Kidney (tissue), 22 donors: ENCODE measurements at places on chromosomes 2 and 18.

DNA sequence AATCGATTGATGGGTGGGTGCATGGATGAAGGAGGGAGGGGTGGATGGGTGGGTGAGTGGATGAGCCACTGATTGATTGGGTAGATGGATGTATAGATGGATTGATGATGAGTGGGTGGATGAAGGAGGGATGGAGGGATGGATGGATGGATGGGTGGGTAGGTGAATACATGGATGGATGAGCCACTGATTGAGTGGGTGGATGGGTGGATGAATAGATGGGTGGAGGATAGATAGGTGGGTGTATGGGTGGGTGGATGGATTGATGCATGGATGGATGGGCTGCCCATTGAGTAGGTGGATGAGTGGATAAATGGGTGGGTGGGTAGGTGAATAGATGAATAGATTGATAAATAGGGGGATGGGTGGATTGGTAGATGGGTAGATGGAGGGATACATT is 30.9 kb downstream of the MLPH start:
- DNase-seq: no peak
- H3K36me3 ChIP-seq: no peaks in the 10 kb centered on the region
- no peaks in the 10 kb centered on the region for H3K27me3 ChIP-seq
- no peaks in the 10 kb centered on the region for H3K4me1 ChIP-seq

DNA sequence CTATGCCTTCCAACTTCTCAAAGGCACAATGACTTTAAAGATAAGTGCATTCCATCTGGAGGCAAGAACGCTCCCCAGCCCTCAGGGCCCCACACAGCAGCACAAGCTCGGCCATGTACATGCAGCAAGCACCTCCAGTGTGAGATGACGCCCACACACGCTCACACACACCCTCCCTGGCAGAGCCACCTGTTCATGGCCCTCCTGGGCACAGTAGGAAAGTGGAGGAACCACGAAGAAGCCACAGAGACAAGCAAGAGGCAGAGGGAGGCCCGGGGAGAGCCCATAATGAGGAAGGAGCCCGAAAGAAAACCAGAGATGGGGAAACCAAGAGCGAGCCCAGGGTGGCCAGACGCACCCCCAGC is 21.7 kb downstream of the BIN1 start:
- no peak for DNase-seq
- H3K4me1 ChIP-seq: peaks cover 7% of the 10 kb centered on the region
- no peak overlapping the region for H3K4me3 ChIP-seq
- H3K27me3 ChIP-seq: no peaks in the 10 kb centered on the region

GRCh38 chr18:9629709-9630108 is 15.3 kb upstream of the PPP4R1 start:
- H3K4me1 ChIP-seq: peaks cover 6% of the 10 kb centered on the region
- H3K27me3 ChIP-seq: no peaks in the 10 kb centered on the region
- H3K27ac ChIP-seq: no peak overlapping the region
- H3K36me3 ChIP-seq: no peaks in the 10 kb centered on the region
- H3K4me3 ChIP-seq: no peak overlapping the region
- DNase-seq: no peak

DNA sequence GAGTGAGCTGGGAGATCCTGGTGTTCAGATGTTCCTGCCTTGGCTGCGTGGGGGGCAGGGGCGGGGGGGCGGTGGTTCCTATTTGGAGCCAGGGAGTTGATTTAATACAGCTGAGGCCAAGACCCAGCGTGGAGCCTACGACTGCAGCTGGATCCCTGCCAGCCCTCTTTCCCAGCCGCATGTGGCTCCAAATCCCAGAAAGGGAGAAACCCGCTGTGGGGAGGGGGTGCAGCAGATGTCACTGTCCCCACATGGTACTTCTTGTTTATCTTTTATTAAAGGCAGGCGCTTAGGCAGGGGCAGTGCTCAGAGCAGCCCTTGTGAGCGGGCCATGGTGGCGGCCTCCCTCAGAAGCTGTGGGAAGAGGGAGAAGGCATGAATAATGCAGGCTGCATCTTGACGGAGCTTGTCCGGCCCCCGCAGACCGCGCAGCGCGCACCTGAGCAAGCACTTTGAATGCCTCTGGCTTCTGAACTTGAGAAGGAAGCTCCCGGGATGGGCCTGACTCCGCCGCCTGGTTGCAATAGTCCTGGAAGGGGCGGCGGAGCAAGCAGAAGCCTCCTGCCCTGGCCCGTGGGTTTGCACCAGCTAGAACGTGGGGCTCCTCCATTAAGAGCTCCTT is 112.1 kb downstream of the GLI2 start:
- H3K4me3 ChIP-seq: no peak overlapping the region
- H3K27ac ChIP-seq: no peak overlapping the region
- peak; percentile 83 for DNase-seq

DNA sequence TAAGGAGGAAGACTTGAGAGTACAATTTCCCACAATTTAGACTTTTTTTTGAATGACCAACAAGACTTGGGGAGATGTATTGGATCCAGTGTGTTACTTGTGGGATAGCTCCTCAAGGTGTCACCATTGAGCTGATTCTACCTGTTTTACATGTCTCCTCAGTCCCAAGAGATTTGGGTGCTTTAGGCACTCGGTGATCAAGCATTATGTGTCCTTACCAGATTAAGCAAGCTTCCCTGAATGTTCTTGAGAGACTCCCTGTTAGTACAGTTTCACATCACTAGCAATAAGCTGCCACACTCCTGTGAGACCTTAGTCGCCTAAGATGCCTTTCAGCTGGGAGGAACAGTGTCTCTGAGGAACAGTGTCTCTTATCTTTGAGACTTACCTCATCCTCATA is 384.3 kb upstream of the SYT4 start:
- no peaks in the 10 kb centered on the region for H3K36me3 ChIP-seq
- H3K27ac ChIP-seq: no peak overlapping the region
- no peak overlapping the region for H3K4me3 ChIP-seq
- H3K27me3 ChIP-seq: no peaks in the 10 kb centered on the region
- DNase-seq: peak; percentile 34
- no peaks in the 10 kb centered on the region for H3K4me1 ChIP-seq

DNA sequence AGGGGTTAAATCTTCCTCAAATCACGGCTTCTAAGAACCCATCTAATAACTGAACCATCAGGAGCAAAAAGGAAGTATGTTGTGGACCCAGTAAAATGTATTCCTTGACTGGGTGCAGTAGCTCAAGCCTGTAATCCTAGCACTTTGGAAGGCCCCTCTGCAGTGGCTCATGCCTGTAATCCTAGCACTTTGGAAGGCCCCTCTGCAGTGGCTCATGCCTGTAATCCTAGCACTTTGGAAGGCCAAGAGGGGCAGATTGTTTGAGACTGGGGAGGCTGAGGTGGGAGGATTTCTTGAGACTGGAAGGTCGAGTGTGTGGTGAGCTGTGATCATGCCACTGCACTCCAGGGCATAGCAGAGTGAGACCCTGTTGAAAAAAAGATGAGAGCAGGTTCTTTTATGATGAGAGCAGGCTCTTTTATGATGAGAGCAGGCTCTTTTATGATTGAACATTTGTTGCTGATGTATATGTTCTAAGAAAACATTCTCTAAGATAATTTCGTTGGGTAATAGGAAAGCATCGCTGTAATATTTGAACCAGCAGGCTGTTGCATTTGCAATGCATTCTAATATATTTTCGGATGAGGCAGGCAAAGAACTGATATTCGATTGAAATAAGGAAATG is 3.5 kb upstream of the PARD6G start:
- H3K27ac ChIP-seq: no peak overlapping the region
- H3K27me3 ChIP-seq: no peaks in the 10 kb centered on the region

DNA sequence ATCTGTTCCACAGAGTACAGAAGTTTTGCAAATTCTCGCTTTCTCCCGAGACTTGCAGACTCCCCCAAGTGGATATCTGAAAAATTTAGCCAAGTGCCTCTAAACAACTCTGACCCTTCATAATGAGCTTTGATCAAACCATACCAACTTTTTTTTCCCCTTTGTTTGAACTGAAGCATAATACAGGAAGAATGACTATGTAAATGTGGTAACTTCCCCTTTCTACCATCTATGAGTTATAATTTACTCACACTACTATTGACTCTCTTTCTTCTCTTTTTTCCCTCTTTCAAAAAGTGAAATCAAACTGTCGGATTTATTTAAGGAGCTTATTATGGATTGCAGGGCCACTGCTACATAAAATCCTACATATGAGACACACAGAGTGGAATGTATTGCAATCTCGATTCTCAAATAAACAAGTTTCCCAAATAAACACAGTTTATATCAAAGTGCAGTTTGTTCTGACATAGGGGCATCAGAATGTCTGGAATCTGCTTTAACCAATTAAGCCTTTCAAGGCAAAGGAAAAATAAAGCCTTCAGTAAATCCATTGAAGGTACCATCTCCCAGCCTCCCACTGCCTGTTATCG is 1.4 kb upstream of the ZNF804A start:
- no peaks in the 10 kb centered on the region for H3K36me3 ChIP-seq
- no peak for DNase-seq
- peak overlapping the region; percentile 68 for H3K4me3 ChIP-seq
- peaks cover 14% of the 10 kb centered on the region for H3K27me3 ChIP-seq

GRCh38 chr18:62664414-62664813 is 50.9 kb upstream of the PHLPP1 start:
- no peaks in the 10 kb centered on the region for H3K27me3 ChIP-seq
- no peaks in the 10 kb centered on the region for H3K4me1 ChIP-seq
- no peak for DNase-seq
- no peaks in the 10 kb centered on the region for H3K36me3 ChIP-seq
